GM23338 (cell line): ENCODE measurements at places on chromosomes 2 and 18. TPM values are rescaled to one million over a fixed set of nuclear protein-coding genes. Genes with fewer than 3 reads are reported as not detected.

Gene MC4R
- polyA plus RNA-seq: not detected in 2 replicates

Gene TBC1D8
- 15.5 and 18.0 TPM in 2 replicates for polyA plus RNA-seq

Gene COL3A1
- 0.31 TPM in 2 replicates for polyA plus RNA-seq

Gene C2orf66
- polyA plus RNA-seq: not detected in 2 replicates

Gene FLACC1
- polyA plus RNA-seq: 0.27 TPM in 1 of 2 replicates, not detected in the other

Gene AMER3
- polyA plus RNA-seq: 0.05 TPM in 1 of 2 replicates, not detected in the other

Gene CPO
- 0.90 and 0.91 TPM in 2 replicates for polyA plus RNA-seq

Gene EMILIN1
- 3.2 and 4.5 TPM in 2 replicates for polyA plus RNA-seq
